ENCODE measurements at places on chromosomes 7 and 10. TPM values are rescaled to one million over a fixed set of nuclear protein-coding genes. Genes with fewer than 3 reads are reported as not detected.

- DNase-seq: peak; percentile 40
Measured at GRCh38 chr7:33459340-33459751, 330.0 kb downstream of the BBS9 start.

- no peak for DNase-seq
Measured at GRCh38 chr10:33201056-33201780, 133.2 kb downstream of the NRP1 start.

DNA sequence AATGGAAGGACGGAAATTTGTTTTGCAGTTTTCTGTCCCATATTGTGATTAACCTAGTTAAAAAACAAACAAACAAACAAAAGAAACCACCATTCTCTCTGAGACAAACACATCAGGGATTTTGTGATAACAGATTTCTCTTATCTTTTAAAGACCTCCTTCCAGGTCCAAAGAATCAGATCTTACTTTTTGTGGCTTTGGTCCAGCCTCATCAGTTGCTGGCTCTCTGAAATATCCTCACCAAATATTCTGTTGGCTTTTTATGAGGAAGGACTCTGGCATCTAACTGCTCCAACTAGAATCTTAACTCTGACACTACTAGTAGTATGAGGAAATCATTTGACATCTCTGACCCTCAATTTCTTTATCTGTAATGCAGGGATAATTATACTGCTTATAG lies 4.8 kb downstream of the FAM204A start:
- no peak for DNase-seq

GRCh38 chr10:120172356-120172755 lies 279.8 kb downstream of the SEC23IP start:
- no peak for DNase-seq

- no peak for DNase-seq
Measured at GRCh38 chr7:107051376-107051775, 6.9 kb downstream of the PRKAR2B start.

DNA sequence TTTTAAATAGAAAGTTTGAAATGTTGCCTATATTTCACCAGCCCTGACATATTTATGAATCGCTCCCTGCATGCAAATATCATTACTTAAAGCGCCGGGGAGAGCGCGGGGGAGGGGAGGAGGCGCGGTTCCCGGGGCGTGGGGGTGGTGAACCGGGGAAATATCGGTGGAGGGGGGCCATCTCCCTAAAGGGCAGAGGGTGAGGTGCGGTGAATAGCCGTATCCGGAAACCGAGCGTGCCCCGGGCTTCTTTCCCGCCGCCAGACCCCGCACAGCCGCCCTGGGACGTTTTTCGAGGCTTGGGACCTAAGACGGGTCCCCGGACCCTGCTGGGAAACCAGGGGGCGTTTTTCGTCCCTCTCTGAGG lies 6.9 kb upstream of the ZNF503 start:
- DNase-seq: no peak

DNA sequence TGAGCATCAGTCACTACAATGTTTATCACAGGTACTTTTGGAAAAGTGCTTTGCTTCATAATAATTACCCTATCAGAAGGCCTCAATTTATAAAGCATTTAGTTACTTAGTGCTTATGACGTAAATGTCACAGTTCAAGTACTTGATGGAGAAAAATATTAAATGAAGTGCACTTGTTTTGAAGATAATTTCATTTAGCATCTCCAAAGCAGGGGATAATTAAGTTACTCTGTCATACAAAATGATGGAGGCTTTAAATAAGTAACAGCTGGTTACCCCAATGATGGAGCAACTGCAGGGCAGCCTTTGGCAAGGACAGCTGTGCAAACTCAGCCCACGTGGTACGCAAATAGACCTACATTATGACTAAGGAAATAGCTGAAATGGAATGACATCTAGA lies 768.8 kb downstream of the GRM8 start:
- DNase-seq: no peak

GRCh38 chr10:6024334-6024682 lies 37.9 kb downstream of the IL2RA start:
- DNase-seq: no peak

GRCh38 chr10:34370126-34370525 lies 445.0 kb downstream of the PARD3 start:
- no peak for DNase-seq

DNA sequence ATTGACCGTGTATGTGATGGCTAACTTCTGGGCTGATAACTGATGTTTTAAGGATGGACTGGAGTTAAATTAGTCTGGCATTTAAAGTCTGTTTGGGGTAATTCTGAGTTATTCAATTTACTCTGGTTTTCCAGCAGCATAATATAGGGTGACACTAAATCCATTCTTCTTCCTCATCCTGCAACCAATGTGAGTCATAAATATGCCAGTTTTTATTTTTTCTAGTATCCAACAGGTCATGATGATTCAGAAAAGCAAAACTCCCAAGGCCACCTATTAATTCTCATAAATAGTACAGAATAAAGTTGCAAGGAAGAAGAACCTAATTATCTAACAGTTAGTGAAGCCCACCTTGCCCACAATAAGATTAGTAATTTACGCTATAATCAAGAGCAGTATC lies 7.5 kb upstream of the EPHB6 start:
- DNase-seq: no peak

DNA sequence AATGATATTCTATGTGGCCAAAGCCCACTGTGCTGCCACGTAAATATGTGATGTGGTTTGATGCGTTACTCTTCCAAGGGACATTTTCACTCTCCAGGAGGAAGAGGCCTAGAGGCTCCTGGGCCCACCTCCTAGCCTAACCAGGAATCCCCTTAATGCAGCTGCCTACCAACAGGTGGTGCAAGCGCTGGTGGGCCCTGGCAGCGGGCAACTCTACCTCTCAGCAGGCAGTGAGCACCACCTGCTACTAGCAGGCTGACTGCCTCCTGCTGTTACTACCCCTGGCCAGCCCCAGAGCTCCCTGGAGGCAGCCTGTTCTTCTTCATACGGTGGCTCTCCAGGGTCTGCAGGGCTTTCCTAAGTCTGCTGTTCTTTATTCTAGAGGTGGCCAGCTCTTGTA lies 62.8 kb downstream of the CDH23 start:
- DNase-seq: no peak

- no peak for DNase-seq
Measured at GRCh38 chr7:726854-727103, 280 bp downstream of the DNAAF5 start.

GRCh38 chr7:47044625-47045024 lies 537.3 kb downstream of the TNS3 start:
- DNase-seq: no peak

DNA sequence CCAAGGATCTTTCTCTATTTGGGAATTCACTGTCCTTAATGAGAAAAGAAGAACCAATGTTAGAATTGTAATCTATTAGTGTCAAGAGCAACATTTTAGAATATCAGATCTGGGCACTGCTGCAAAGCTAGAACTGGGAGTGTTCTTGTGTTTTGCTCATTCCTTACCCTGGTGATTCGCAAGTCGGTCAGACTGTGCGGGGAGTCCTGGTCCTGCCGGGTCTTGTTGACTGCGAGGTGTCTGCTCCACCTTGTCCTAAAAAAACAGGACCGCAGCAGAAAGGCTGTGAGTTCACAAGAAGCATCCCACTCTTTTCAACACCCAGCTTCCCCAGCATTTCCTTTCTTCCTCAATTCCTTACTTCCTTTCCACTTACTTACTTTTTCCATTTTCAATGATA lies 79.0 kb downstream of the GRB10 start:
- DNase-seq: no peak

The UCMA gene
- not detected for polyA plus RNA-seq

The SPDYE5 gene
- 2.0 TPM for polyA plus RNA-seq

The AGR3 gene
- 213 TPM for polyA plus RNA-seq

The AGBL3 gene
- 4.4 TPM for polyA plus RNA-seq

The IGFBP3 gene
- polyA plus RNA-seq: 115 TPM

The ADCY1 gene
- polyA plus RNA-seq: 1.4 TPM

The OR6V1 gene
- polyA plus RNA-seq: not detected

The COX19 gene
- 33.5 TPM for polyA plus RNA-seq

The CACUL1 gene
- polyA plus RNA-seq: 24.1 TPM

The CHCHD2 gene
- 342 TPM for polyA plus RNA-seq

Measured in large intestine (tissue), 12 donors.